GM23338 (cell line): ENCODE measurements at places on chromosomes 5 and 9.

- no peak for DNase-seq
Observed at GRCh38 chr5:121608826-121609225, 242.9 kb upstream of the FTMT start.

GRCh38 chr5:36606428-36607113, at the start of gene SLC1A3:
SLC1A3 (plus strand) TSS chr5:36606606; CDS start chr5:36608424, 1,818 bp downstream.
- peak; percentile 84 for DNase-seq

DNA sequence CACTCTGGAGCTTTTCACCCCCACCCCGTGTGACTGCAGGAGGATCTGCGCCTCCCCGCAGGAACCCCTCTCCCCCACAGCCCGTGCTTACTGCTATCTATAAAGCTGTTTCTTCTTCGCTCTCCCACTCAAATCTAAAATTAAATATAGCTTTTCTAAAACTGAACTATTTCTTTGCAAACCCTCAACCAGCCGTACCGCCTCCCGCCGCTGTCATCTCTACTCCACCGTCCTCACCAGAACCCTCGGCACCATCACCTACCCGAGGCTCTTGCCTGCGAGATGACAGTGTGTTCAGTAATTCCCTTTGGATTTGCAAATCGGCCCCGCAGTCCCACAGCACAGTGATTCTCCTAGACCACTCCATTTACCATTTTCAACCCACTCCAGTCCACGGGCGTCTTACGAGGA, 13.6 kb downstream of the LPCAT1 start:
- no peak for DNase-seq

- DNase-seq = no peak
Observed at GRCh38 chr9:136292591-136293448, 11.1 kb downstream of the CCDC187 start.

DNA sequence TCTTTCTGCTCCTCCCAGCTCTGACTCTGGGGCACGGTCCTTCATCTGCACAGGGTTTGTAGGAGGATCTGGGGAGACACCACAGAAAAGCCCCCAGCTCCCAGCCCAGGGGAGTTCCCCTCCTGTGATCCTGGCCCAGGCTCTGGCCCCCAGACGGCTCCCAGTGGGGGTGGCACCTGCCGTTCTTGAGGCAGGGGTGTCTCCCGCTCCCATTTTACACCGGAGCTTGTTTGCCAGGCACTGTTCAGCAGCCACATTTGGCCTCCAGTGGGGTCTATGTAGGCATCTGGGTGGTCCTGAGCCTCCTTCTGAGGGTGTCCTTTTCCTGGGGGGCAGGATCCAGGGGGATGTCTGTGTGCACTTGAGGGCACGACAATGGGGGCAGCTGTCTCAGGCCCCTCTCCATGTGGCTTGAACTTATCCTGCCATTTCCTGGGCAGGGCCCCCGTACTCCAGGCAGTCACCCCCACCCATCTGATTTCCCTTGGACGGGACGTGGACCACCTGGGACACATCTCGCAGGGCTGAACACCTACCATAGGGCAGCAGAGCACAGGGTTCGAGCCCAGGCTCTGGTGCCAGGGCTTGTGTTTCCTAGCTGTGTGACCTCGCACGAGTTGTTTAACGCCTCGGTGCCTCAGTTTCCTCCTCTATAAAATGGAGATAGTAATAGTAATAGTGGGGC, 275.0 kb upstream of the MVB12B start:
- no peak for DNase-seq

- no peak for DNase-seq
Observed at GRCh38 chr9:129694243-129694646, 28.8 kb downstream of the PRRX2 start.

- DNase-seq = no peak
Observed at GRCh38 chr9:110555551-110556331, 23.8 kb downstream of the SVEP1 start.

DNA sequence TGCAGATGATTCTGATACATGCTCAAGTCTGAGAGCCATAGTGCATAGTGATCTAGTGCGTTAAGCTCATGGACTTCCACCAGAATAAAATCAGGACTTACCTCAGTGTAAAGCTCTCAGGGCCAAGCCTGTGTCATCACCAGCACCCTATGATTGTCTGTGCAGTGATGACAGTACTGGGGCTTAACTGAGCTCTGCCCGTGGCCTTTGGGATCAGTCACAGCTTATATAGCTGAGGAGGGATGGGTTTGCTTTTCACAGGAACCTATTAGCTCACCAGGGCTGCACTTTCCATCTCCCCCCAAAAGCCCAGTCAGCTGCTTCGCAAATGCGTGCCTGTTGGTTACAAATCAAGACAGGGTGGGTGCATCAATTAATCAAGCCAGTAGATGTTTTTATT, 246.9 kb downstream of the NR3C1 start:
- no peak for DNase-seq

GRCh38 chr5:122264610-122265009, 47.4 kb upstream of the SNCAIP start:
- DNase-seq = no peak

- peak; percentile 87 for DNase-seq
Observed at GRCh38 chr9:12718482-12719026, 25.4 kb downstream of the TYRP1 start.

DNA sequence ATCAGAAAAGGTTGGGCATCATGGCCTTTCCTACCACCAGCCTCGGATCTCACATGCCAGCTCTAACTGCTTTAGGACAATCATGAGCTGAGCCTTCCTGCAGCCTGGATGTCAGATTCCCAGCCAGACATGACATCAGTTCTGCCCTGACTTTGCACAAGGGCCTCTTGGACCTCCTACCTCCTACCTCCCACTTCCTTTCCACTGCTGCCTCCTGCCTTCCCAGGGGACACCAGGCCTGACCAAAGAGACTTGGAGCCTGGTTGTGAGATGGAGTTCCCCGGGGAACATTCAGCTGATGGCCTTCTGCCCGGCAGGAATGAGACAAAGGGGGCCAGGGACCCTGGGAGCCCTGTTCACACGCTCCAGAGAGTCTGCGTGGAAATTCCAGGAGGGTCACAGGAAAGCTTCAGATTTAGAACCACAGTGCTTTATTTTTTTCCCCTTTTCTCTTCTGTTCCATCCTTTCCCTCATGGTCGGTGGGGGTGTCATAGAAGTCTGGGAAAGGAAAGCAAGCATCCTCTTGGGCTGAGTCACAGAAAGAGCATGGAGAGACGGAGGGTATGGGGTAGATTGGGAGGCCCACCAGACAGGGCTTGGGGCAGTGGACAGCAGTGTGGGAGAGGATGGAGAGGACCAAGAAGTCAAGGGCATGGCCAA, 35.4 kb upstream of the IL17B start:
- no peak for DNase-seq

- DNase-seq = no peak
Observed at GRCh38 chr5:79685627-79686026, 4.0 kb upstream of the CMYA5 start.

DNA sequence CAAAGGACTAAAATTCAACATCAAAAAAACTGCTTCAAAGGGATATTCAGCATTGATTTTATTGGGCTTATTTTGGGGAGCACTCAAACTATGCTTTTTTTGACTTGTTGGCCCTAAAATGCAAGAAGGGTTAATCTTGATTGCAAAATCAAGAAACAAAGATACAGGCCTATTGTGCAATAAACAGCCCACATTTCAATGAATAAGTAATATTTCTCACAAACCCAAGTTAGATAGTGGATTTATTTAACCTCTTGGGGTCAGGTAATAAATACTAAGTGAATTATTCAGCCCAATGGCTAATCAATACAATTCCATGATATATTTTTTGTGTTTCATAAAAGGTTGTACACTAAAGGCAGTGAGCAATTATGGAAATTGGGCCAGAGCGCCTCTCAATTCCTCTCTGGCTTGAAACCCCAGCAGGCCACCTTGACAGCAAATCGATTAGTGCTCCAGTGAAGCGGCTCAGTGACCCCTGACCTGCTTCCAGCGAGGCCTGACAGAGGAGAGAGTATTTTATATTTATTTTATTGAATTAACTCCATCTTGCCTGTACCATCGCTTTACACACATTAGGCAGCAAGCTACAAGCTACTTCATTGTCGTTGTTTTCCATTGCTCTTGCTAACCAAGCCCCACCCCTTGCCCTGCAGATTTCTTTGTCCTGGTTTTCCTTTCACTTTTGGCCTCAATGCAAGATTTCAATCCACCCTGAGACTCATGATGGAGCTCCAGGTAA, 65.5 kb downstream of the EBF1 start:
- no peak for DNase-seq

DNA sequence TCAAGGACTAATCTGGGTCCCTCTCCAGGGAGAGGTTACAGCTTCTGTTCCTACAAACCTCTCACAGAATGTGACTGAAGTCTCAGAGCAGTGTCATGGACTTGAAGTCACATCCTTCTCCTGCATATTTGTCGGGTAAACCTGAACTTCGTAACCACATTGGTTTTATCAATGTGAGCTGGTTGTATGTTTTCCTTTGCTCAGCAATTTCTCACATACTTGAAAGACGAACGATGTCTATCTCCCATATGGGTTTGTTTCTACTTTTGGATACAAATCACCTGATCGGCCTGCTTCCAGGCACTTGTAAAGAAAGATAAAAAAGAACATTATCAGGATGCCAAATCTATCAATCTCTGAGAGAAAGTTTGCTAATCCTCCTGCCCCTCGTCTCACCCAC, 411.0 kb downstream of the SPOCK1 start:
- DNase-seq = no peak

GRCh38 chr5:113201715-113202114, 225.1 kb downstream of the DCP2 start:
- DNase-seq = no peak

DNA sequence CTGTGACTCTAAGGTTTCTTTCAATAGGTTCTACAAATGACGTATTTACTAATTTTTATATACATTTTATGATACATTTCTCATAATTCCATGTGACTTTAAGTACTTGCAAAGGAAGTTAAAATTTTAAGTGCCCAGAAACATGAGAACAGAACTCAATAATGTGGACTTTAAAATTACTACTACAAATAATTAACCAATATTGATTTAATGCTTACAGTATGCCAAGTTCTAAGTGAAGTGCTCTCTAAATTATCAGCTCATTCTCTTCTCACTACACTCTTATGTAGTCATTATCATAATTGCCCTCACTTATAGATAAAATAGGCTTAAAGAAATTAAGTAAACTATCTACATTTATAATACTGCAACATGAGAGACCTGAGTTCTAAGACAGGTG, 1690.7 kb upstream of the CDH9 start:
- DNase-seq = no peak

- DNase-seq = peak; percentile 79
Observed at GRCh38 chr9:136711751-136712689, at the start of gene DIPK1B. DIPK1B (plus strand) TSS chr9:136712572; CDS start chr9:136712666, 94 bp downstream.

GRCh38 chr5:11000515-11001353, 239.7 kb upstream of the DAP start:
- peak; percentile 23 for DNase-seq

DNA sequence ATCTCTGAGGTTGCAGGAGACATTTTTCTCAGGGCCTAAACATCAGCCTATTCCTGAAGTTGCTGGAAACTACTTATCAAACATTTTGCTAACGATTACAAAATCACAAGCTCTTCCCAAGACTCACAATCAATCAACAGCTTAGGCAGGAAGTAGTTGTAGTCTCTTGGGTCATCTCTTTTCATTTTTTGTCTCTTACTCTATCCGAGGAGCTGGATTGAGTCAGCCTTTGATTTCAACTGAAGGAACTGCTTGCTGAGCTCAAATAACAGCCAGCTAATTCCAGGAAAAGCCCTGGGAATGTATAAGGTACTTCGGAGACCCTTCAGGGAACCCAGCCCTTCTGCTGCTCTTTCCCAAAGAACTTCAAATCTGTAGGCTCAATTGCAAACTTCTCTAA, 398.9 kb downstream of the PLK2 start:
- DNase-seq = no peak

DNA sequence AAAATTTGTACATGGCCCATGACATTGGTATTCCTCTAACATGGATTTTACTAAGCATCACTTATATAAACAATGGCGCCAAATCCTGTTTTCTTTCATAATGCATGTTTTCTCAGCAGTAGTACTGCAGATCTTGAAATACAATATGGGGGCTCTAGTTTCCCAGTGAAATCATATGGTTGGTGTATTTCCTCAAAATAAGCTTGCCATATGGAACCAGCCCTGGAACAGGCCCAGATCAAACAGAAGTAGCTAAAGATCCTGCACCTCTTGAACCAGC, 163.9 kb downstream of the ZNF608 start:
- DNase-seq = no peak

- no peak for DNase-seq
Observed at GRCh38 chr9:7132605-7133004, 374.8 kb downstream of the KDM4C start.

- peak; percentile 71 for DNase-seq
Observed at GRCh38 chr5:31855134-31856040, 216.5 kb downstream of the PDZD2 start.

GRCh38 chr9:126558051-126558665, 55.6 kb upstream of the LMX1B start:
- DNase-seq = peak; percentile 80

DNA sequence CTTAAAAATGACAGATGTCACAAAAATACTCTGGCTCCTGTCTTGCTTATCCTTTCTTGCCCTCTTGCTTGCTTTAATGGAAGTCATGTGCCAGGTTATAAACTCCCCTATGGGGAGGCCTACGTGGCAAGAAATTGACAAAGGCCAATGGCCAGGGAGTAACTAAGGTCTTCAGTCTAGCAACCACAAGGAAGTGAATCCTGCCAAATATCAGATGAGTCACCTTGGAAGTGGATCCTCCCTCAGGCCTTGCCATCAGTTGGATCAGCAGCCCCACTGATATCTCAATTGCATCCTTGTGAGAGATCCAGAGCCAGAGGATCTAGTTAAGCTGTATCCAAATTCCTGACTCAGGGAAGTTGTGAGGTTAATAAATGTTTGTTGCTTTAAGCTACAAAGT, 82.8 kb downstream of the CAAP1 start:
- DNase-seq = no peak

GRCh38 chr9:5510989-5511388, 658 bp downstream of the PDCD1LG2 start:
- no peak for DNase-seq

DNA sequence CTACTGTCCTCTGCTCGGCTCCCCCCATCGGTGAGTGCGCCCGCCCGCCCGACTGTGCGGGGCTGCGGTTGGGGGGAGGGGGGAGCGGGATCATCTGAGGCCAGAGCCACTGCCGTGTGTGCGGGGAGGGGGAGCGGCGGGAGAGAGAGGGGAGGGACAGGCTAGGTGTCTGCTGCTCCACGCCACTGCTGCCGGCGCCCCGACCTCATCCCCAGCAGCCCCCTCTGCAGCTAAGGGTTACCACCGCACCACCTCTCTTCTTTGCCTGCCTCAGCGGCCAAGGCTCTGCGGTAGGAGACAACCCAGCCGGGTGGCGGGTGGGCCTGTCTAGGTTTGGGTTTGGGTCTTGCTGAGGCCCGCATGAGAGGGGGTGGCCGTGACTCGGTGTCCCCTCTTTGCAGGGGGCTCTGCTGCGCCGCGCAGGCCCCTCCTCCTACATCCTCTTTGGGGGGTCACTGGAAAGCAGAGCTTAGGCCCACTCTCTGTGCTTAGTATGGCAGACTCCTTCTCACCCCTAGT, 670 bp upstream of the PURA start:
- peak; percentile 77 for DNase-seq
